ENCODE measurements at places on chromosomes 2 and 18.

DNA sequence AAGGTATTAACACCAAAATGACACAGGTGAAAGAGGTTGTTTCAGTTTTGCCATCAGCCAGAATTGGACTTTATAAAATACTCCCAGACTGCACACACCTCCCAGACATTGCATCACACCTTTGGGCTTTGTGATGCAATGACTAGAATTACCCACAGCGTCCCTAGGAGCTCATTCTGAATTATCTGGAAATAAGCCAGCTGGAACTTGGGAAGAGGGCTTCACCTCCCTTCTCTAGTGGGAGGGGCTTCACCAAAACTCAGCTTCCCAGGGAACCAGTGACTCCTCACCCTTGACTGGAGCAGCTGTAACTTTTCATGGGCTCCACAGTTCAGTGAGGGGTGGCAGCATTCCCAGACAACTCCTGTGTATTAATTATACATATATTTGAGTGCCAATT lies 83.1 kb upstream of the BZW1 start:
- DNase-seq, result no peak

DNA sequence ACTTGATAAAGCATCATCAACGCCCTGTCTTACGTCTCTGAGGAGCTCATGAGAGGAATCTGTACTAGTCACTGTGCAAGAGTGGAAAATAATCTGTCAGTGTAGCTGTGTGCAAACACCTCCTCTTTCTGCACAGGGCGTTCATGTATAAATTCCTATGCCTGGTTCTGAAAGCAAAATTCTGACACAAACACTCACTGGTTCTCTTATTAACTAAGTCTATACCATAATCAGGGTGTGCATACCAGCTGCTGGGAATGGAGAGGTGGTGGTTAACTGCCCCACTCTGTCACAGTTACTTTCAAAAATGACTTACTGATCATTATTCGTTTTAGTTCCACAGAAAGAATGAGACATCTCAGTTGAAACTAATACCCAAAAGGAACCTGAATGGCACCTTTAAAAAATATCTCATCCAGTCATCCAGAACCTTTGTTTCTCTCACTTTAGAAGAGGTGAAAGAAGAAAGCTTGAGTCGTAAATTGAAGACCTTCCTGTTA lies 35.7 kb downstream of the STK39 start:
- no peak for DNase-seq

GRCh38 chr2:17718689-17719088 lies 34.9 kb downstream of the SMC6 start:
- DNase-seq, result no peak

DNA sequence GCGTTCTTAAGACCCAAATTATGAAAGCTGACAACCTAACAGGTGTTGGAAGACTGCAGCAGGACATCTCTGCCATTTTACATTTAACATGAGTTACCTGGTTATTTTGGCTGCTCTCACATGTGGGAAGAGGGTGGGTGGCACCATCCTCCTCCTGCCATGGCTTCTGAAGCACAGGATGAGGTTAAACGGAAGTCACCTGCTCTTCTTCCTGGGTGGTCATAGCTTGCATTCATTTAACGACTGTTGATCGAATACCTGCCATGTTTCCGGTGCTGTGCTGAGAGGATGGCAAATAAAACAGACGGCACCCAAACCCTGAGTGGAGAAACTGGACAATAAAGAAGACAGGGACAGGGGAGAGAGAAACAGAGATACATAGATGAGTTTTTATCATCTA lies 118.0 kb downstream of the RHBDD1 start:
- DNase-seq, result no peak

DNA sequence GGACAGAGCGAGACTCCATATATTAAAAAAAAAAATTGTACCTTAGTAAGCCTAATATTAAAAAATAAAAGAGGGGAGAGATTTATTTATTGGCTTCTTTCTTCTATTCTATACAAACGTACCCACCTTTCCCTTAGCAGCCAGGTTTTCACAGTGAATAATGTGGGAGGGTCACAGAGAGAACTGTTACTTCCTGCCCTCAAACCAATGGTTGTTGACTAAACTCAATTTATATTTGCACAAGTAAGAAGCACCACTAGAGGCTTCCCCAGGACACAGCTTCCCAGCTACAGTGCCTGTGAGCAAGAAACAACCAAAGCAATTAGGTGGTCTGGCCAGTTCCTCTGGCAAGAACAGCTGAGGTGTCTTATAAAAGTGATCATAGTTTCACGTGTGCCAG lies 28.9 kb upstream of the GALR1 start:
- DNase-seq, result no peak

- DNase-seq, result no peak
Measured at GRCh38 chr2:168912901-168913369, 11.8 kb downstream of the G6PC2 start.

DNA sequence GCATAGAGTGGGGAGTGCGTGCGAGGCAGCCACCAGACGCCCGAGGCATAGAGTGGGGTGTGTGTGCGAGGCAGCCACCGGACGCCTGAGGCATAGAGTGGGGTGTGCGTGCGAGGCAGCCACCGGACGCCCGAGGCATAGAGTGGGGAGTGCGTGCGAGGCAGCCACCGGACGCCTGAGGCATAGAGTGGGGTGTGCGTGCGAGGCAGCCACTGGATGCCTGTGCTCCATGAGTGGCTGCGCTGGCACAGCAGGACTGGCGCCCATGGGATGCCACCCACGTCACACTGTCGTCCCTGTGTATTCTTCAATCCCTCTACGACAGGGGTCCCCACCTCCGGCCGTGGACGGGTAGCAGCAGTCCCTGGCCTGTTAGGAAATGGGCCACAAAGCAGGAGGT lies 221.9 kb downstream of the HDAC4 start:
- no peak for DNase-seq

GRCh38 chr2:37670378-37671008 lies 949 bp downstream of the CDC42EP3 start:
- no peak for DNase-seq

GRCh38 chr18:71040161-71040560 lies 751.3 kb downstream of the SOCS6 start:
- no peak for DNase-seq

- no peak for DNase-seq
Measured at GRCh38 chr18:42719221-42719620, 396.3 kb downstream of the RIT2 start.

DNA sequence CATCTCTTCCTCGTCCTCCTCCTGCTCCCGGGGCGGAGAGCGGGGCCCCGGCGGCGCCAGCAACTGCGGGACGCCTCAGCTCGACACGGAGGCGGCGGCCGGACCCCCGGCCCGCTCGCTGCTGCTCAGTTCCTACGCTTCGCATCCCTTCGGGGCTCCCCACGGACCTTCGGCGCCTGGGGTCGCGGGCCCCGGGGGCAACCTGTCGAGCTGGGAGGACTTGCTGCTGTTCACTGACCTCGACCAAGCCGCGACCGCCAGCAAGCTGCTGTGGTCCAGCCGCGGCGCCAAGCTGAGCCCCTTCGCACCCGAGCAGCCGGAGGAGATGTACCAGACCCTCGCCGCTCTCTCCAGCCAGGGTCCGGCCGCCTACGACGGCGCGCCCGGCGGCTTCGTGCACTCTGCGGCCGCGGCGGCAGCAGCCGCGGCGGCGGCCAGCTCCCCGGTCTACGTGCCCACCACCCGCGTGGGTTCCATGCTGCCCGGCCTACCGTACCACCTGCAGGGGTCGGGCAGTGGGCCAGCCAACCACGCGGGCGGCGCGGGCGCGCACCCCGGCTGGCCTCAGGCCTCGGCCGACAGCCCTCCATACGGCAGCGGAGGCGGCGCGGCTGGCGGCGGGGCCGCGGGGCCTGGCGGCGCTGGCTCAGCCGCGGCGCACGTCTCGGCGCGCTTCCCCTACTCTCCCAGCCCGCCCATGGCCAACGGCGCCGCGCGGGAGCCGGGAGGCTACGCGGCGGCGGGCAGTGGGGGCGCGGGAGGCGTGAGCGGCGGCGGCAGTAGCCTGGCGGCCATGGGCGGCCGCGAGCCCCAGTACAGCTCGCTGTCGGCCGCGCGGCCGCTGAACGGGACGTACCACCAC lies 2.1 kb downstream of the GATA6 start:
- no peak for DNase-seq
